Stimulated activated CD4-positive, alpha-beta T cell treated with anti-CD3 and anti-CD28 coated beads, Interleukin-1b, Interleukin-23, amount 100 ng/mL, for 1 hour (primary cell): ENCODE measurements at places on chromosomes 11 and 22.
A peak's percentile ranks its signal among the peaks of the same experiment; 100 is the strongest.

GRCh38 chr11:94727819-94728218, 40.3 kb upstream of the AMOTL1 start:
- DNase-seq = no peak

DNA sequence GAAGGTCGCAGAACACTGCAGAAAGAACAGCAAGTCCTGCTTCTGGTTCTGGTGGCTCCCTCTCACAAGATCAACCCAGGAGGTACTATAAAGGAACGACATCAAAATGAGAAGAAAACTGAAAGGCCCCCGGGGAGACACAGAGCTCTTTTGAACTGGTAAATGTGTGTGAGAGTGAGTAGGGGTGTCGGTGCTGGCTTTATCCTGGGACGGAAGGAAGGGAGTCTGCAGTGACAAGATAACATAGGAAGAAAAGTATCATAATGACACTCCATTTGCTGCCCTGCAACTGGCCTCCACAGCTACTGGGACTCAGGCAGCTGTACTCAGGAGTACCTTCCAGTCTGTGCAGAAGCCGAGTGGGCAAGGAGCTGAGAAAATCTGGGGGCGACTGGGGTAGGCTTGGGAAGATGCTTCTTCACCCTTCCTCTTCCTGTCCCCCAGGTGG, 60.9 kb downstream of the ENTHD1 start:
- no peak for DNase-seq

DNA sequence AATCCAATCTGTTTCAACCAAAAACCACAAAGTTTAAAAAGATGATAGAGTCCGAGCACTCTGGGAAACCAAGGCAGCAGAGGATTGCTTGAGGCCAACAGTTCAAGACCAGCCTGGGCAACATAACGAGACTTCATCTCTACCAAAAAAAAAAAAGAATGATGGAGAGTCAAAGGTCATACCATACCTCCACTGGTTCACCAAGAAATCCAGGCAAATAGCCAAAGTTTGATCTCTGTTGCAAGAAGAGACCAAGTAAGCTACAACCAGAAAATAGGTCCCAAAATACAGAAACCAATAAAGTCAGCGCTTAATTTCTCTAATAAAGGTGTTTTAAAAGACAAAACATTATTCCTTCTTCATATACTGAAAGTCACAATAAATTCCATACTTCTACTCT, 13.1 kb downstream of the FAM168A start:
- DNase-seq = no peak

GRCh38 chr11:118763041-118763440, 27.9 kb downstream of the DDX6 start:
- no peak for DNase-seq

DNA sequence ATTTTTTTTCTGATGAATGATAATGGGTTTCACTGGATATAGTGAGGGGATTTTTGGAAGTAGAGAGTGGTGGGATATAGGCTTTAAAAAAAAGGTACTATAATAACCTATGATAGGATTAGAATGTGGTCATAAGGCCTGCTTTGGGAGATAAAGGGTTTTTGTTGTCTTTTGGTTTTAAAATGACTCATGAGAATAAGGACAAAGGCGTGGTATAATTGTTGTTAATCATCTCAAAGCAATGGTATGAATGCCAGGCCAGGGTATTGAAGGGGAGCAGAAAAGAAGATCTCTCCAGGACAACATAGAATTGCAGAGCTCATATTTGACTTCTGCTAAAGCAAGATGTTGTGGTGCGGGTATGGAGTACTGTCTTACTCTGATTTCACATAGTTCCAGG, 579.4 kb downstream of the JRKL start:
- DNase-seq = no peak

GRCh38 chr22:49871482-49871881, 17.8 kb downstream of the ZBED4 start:
- no peak for DNase-seq

DNA sequence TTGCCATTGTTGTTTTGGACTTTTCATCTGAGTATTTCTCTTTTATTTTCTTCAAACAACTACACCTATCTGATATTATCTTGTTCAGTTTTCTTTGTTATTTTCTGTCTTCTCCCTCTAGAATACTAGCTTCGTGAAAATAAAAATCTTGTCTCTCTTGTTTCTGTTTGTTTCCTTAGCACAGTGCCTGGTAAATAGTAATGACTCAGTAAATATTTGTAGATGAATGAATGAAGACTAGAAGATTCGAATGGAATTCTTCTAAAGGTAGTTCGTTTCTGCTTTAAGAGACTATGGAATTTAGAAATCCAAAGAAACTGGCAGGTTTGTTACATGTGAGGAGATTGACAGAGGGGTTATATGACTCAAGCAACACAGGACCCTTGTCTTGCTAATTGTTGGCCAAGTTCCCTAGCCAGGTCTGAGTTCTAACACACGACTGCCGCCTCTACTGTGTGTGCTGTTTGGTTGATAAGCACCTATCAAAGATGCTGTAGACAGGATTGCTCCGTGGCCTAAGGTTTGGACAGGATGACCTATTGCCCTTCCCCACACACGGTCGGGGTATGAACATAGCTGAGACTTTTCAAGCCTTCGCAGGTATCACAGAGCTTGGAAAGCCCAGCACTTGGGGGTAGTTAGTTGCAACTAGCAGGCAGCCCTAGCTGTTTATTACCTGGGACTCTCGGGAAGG, 831 bp upstream of the TMEM135 start:
- no peak for DNase-seq

DNA sequence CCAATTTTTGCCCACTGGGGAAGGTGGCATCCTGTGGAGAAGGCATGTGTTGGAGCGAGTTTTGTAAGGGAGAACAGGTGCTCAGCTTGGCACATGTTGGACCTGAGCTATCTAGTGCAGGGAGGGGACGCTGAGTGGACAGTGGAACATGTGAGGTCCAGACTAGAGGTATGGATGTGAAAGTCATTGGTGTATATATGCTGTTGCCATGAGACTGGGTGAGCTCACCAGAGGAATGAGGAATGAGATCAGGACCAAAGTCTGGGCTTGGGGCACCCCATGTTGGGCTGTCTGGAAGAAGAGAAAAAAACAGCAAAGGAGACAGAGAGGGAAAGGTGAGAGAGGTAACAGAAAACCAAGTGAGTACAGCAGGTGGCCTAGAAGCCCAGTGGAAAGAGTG, 12.3 kb upstream of the SYT7 start:
- no peak for DNase-seq

DNA sequence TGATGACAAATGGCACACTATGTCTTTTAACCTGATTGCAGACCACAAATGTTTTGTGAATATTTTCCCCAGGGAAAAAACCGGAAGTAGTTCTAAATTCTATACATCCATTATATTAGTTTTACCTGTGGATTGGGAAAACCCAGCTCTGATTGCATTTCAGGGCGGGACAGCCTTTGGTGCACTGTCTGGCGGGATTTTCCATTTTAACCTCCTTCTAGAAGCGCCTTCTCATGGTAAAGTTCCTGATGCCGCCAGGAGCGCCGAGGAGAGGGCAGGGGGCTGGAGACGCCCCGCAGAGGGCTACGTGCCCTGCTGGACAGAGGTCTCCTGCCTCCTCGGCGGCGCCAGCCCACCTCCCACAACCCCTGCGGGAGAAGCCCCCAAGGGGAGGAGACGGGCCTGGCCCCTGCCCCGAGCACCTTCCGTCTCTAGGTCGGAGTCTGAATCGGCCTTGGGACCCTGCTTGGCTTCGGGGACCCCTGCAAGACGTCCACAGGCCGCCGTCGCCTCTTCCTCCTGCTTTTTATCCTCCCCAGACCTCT, 1.2 kb upstream of the P2RX6 start:
- DNase-seq = no peak

GRCh38 chr22:23849009-23850006, 8.4 kb upstream of the SLC2A11 start:
- DNase-seq = peak; percentile 72

GRCh38 chr11:12358302-12359188, 18.8 kb upstream of the PARVA start:
- no peak for DNase-seq

DNA sequence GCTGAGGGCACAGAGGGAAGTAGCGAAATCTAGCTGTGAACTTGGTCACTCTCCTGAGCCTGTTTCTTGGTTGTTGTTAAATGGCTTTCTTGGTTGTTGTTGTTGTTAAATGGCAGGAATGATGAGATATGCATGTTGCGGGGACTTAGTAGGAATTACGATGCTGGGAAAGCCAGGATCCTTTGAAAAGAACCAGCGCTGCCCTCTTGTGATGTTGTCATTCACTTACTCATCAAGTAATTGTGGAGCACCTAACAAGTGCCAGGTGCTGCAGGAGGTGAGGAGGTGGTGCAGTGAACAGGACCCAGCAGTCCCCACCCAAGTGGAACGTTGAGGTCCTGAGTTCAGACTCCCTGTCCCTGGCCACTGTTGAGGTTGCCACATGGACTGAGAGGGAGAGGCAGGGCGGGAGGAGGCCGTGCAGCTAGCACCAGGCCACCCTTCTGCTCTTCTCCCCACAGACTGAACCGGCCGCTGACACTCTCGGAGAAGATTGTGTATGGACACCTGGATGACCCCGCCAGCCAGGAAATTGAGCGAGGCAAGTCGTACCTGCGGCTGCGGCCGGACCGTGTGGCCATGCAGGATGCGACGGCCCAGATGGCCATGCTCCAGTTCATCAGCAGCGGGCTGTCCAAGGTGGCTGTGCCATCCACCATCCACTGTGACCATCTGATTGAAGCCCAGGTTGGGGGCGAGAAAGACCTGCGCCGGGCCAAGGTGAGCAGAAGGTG, 36.8 kb downstream of the POLR3H start:
- DNase-seq = no peak

GRCh38 chr11:90908074-90908473, 685.2 kb upstream of the CHORDC1 start:
- no peak for DNase-seq

DNA sequence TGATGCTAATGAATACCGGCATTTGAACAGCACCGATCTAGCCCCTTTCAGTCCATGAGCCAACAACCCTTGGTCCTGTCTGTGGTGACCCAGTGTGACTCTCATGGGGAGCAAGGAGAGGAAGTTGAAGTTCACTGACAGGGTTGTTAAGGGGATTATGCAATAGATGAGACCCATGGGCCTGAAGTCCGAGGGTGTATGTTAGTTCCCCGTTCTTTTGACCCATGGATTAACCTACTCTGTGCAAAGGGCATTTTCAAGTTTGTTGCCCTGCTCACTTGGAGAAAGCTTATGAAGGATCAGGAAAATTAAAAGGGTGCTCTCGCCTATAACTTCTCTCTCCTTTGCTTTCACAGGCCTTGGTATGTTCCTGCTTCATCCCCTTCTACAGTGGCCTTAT, 4.9 kb downstream of the PNPLA3 start:
- no peak for DNase-seq

- DNase-seq = no peak
These were observed 387.1 kb downstream of the SOX6 start for GRCh38 chr11:15969281-15969680.

GRCh38 chr11:121453589-121454299, 977 bp upstream of the SORL1-AS1 start:
- no peak for DNase-seq

DNA sequence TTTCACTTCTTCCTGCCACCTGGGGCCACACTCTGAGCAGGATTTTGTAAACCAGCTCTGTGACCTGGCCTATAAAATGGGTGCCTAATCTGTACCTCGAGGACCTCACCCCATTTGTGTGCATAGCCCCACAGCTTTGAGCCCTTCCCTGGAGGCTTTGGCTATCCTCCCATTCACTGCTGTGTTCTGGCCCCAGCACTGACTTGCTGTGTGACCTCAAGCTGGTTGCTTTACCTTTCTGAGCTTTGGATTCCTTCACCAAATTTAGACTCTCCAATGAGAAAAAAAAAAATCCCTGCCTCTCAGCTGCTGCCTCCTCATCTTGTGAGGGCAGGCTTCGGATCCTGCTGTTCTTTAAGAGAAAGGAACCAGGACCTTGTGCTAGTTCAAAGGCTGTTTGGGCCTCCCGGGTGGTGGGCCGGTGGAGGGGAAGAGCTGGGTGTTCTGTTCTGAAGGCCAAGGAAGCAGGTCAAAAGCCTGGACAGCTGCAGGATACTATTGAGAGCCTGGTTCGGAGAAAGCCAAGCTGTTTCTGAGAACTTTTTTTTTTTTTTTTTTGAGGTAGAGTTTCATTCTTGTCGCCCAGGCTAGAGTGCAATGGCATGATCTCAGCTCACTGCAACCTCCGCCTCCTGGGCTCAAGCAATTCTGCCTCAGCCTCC, 1.1 kb upstream of the PYGM start:
- DNase-seq = no peak

DNA sequence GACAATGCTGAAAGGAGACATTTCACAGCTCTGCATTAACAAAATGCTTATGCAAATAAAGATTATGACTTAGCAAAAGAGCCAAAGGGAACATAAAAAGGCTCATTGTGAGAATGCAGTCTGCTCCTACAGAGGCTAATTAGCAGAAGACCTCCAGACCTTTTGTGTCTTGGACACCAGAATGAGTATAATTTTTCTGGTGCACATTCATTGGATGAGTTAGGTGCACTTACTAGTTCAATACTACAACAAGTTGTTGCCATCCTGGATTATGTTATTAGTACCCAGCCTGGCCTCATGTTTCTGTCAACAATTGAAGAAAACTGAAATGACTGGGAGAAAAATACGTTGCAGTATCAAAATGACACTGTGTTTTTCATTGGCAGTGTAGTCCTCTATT, 613.2 kb upstream of the CHORDC1 start:
- no peak for DNase-seq

DNA sequence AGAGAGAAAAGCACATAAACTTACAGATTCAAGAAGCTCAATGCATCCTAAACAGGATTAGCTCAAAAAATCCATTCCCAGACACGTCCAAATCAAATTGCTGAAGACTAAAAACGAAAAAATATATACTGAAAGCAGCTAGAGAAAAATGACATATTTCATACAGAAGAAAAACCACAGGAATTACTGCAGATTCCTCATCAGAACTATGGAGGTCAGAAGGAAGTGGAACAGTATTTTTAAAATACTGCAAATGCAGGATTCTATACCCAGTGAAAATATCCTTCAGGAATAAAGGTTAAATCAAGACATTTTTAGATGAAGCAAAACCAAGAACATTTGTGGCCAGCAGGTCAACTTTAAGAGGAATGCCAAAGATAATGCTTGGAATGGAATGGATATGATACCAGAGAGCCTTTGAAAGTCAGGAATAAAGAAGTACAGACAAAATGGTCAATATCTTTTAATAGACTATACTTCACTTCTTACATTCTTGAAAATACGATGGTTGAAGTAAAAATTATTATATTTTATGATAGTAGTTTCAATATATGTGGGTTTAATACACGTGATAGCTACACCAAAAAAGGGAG, 352.9 kb downstream of the CTTN start:
- DNase-seq = no peak

- no peak for DNase-seq
These were observed 37.5 kb downstream of the KIRREL3 start for GRCh38 chr11:126963115-126963514.

- DNase-seq = no peak
These were observed 2.5 kb downstream of the BATF2 start for GRCh38 chr11:64994318-64994717.

- DNase-seq = no peak
These were observed 592.4 kb downstream of the TBC1D22A start for GRCh38 chr22:47354668-47355387.

DNA sequence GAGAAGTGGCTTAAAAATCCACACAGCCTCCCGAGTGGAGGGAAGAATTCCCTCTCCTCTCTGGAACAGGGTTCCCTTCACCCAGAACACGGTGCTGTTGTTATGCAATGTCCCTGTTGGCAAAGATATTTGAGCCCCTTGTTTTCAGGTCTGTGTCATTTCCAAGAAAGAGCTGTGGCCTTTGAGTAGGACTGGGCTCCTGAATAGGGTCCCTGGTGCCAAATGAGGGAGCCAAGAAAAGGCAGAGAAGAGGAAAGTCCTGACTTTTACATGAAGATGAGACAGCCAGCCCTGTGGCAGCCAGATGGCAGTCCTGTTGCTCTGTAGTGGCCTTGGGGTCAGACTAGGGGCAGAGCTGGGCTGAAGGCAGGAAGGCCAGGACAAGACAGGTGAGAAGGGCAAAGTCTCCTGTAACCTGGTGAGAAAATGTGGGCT, 51.2 kb upstream of the ELF5 start:
- DNase-seq = no peak
